Kidney tubule cell (primary cell): ENCODE measurements at places on chromosomes 3 and 15.

GRCh38 chr3:44340058-44340395 is 1.5 kb downstream of the TCAIM start:
- no peak for DNase-seq

DNA sequence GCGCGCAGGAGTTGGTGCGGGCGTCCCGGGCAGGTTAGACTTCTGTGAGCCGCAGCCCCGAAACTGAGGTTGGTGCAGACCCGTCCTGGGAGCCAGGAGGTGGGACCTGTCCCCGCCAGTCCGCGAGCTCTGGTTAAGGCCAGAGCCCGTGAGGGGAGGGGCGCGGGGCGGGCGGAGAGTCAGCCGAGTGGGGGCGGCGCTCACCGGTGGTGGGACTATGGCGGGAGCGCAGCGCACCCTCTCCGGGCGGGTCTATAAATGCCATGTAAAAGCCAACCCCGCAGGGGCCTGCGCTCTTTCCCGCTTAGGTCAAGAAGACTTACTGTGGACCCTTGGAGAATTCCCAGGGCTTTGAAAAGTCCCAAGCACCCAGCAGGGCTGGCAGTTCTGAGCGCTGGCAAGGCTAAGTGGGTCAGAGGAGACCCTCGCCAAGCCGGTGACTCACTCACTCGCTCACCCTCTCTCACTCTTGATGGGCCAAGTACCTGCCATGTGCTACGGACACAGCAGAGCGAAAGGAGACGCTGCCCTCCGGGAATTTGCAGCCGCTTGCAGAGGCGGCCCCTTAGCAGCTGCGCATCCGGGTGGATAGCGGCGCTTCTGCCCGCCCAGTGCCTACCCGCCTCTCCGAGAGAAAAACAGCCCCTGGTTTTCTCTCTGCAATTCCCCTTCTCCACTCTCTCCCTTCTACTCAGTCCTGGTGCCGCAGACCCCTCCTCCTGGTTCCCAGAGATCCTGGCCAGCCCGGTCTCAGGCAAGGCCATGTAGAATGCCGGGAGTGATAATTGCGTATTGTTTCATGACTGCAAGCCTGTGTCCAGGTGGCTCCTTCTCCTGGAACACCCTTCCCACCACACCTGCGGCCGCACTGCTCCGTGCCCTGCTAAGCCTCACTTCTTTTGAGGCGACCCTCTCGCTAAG is at the start of gene ALDH1L1:
Gene ALDH1L1 (minus strand): TSS at position 110 of the 921 bp plus-strand sequence. CDS start 19,607 bp downstream, outside the sequence.
- peak; percentile 74 for DNase-seq

DNA sequence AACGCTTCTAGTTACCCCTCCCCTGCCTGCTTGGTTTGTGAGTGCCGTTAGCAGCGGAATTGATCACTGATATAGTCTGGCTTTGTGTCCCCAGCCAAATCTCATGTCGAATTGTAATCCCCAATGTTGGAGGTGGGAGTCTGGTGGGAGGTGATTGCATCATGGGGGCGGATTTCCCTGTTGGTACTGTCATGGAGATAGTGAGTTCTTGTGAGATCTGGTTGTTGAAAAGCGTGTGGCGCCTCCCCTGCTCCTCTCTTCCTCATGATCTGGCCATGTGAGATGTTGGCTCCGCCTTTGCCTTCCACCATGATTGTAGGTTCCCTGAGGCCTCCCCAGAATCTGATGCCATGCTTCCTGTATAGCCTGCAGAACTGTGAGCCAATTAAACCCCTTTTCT is 47.3 kb upstream of the PGPEP1L start:
- DNase-seq = no peak

DNA sequence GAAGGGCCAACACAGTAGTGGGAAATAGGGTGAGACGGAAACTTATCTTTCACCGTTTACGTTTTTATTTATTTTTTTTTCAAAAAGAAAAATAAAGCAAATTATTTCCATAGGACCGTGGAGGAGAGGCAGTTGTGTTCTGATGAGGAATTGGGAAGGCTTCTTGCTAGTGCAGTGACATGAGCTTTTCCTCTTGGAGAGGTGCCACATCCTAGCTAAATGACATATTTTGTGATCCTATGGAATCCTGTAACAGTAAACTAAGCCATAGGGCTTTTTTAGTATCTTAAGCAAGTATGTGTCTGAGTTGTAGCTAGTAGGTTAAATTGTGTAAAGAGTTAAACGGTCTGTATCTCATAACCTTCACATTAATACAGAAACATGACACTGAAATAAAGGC is 609.9 kb downstream of the RBMS3 start:
- no peak for DNase-seq

DNA sequence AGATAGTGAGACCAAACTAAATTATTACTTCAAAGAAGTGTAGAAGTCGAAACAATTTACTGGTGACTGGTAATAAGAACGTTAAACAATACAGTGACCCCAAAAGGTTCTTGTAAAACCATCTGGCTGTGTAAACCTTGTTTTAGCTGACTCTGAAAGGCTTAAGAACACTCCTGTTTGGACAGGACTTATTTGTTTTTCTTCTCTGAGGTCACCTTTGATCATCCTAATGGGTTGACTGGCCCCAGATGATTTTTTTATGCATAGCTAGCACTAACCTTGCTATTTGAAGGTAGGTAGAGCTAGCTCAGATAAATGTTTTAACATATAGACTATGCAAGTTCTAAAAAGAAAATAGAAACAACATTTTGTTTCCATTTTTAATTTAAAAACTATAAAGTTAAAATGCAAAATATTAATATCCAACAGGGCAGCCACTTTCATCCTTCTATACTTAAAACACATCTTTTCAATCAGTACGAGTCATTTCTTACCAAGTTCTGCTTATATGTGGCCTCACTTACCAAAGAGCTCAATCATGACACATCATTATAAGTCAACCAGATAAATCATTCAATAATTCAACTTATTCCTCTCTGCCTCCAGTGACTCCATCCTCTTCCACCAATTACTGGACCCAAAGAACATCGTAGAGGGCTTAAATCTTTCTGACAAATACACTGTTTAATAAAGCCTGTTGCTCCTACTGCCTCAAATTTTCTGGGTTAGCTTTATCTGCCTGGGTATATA is 158.8 kb downstream of the SSR3 start:
- DNase-seq = no peak

DNA sequence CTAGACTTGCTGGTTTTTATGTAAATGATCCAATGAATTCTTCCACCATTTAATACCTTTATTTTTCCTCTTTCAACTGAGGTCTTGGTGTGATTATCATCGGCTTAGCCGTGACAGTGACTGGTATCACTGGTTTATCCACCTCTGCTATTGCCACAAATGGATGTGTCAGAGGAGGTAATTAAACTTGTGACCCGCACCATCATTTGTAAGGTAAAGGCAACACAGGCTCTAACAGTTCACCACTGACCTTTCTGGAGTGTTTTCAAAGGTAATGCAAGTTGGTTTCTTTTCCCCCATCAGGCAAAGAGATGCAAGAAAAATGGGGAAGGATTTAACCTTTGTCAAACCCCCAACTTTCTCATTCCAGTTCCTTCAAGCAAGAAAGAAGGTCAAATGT is 19.7 kb downstream of the SLC12A1 start:
- no peak for DNase-seq

DNA sequence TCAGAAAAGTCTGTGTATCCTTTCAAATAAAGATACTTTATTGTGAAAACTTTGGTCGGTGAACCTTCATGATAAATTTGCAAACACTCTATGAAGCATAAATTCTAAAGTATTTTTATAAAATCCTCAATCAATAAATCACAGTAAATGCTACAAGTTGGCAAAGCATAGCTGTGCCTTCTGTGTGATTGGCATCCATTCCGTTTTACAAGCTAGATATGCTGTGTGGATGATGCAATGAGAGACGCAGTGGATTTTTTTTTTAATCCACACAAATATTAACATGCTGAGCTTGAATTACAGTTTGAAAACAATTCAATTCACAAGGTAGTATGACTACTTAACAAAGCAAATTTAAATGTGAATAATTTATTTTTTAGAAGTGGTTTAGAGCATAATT is 937.2 kb downstream of the ZPLD1 start:
- no peak for DNase-seq

- no peak for DNase-seq
These were observed 21.0 kb downstream of the C2CD4A start for GRCh38 chr15:62087671-62088352.

GRCh38 chr3:98726084-98726483 is 37.1 kb upstream of the ST3GAL6 start:
- DNase-seq = peak; percentile 7
